ENCODE measurements at places on chromosomes 2 and 18.

DNA sequence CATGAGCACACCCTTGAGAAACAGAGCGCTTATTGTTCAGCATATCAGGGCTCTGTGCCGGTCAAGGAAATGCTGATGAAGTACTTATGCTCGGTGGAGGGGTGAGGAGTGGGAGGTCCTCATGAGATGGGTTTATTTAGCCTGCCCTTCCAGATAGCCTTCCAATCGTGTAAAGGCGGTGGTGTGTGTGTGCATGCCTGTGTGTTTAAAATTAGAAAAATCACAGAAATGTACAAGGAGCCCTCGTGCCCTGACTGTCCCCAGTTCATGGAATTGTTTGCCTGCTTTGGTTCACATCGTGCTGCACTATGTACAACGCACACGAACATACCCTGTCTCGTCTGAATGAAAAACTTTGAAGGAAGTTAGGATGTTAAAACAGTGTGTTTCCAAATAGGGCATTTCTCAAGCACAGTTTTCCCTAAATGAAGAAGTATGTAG is 158.6 kb downstream of the AQP4 start:
- DNase-seq: no peak

GRCh38 chr2:222950638-222951285 is 89.9 kb downstream of the ACSL3 start:
- DNase-seq: no peak

DNA sequence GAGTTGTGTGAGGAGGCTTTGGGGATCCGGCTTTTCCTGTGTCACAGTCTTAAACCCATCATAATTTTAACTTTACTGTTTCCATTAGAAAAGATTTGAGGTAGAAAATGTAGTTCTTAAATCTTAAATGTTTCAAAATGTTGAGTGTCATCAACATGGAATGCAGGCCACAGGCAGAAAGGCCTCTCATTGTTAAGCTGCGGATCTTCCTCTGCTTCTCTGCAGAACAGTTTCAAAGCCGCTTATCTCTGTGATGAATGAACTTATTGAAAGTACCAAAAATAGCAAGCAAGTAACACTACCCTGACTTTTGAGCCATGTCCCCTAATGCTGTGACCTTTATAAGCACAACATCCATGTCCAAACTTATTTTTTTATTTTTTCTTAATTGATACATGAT is 1645.8 kb downstream of the DPP10 start:
- no peak for DNase-seq

- no peak for DNase-seq
These were observed 79.1 kb downstream of the DPP4 start for GRCh38 chr2:161994761-161995520.

GRCh38 chr2:1162768-1163584 is 212.3 kb downstream of the SNTG2 start:
- DNase-seq: peak; percentile 10

- DNase-seq: no peak
These were observed 180.8 kb downstream of the KLHL29 start for GRCh38 chr2:23565814-23566213.

- no peak for DNase-seq
These were observed 87.8 kb downstream of the LYPD1 start for GRCh38 chr2:132581991-132582738.

Data from COR-L47 (cell line).